ENCODE measurements at places on chromosomes 7 and 10. TPM values are rescaled to one million over a fixed set of nuclear protein-coding genes. Genes with fewer than 3 reads are reported as not detected.
A peak's percentile ranks its signal among the peaks of the same experiment; 100 is the strongest.

GRCh38 chr10:17227367-17228090 lies 512 bp upstream of the VIM start:
- H3K4me3 ChIP-seq: peak overlapping the region; percentile 52
- no peak for DNase-seq
- no peaks in the 10 kb centered on the region for H3K27me3 ChIP-seq
- H3K4me1 ChIP-seq: peaks cover 54% of the 10 kb centered on the region
- peak overlapping the region; percentile 98 for H3K27ac ChIP-seq
- H3K36me3 ChIP-seq: no peaks in the 10 kb centered on the region

- peak; percentile 60 for DNase-seq
- H3K4me1 ChIP-seq: peaks cover 7% of the 10 kb centered on the region
- no peak overlapping the region for H3K4me3 ChIP-seq
- no peaks in the 10 kb centered on the region for H3K36me3 ChIP-seq
These were observed 493.4 kb downstream of the TNS3 start for GRCh38 chr7:47088329-47089067.

DNA sequence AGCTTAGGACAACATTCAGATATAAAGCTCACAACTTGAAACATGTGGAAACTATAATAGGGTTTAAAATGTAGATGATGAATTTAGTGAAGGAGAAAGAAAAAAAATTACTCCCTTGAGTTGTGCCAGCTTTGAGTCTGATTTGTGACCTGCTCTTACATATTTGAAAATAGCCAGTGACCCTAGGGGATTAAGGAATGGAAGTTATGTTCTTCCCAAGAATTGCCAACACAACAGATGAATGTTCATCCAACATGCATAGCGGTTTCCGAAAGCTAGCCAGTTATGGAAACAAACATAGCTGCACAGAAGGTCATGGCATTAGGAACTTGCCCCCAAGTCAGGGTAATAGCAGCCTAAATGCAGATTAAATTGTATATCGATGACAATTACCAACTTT lies 10.8 kb downstream of the TMEM196 start:
- no peaks in the 10 kb centered on the region for H3K36me3 ChIP-seq
- H3K4me1 ChIP-seq: no peaks in the 10 kb centered on the region

DNA sequence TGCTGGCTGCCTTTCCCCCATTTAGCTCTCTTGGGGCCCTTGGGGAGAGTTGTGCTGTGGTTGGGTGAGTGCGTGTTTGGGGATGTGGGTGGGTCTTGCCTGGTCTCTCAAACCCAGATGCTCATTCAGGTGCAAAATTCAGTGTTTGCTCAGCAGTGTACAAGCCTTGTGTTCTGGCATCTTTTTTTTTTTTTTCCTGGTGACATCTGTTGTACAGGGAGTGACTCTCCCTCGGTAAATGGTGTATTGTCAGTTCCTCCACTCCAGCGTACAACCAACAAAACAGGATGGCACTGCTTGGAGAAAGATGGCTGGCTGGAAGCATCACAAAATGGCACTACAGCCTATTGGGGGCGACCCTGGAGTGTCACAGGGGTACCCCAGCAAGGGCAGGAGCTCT lies 75.5 kb downstream of the LRMDA start:
- H3K4me1 ChIP-seq: peaks cover 28% of the 10 kb centered on the region
- H3K4me3 ChIP-seq: no peak overlapping the region
- peak overlapping the region; percentile 10 for H3K27ac ChIP-seq
- DNase-seq: no peak
- H3K36me3 ChIP-seq: no peaks in the 10 kb centered on the region

- no peak overlapping the region for H3K27ac ChIP-seq
- DNase-seq: no peak
- no peaks in the 10 kb centered on the region for H3K4me1 ChIP-seq
- H3K4me3 ChIP-seq: no peak overlapping the region
- H3K27me3 ChIP-seq: no peaks in the 10 kb centered on the region
These were observed 14.7 kb downstream of the OGA start for GRCh38 chr10:101803511-101803910.

- no peaks in the 10 kb centered on the region for H3K27me3 ChIP-seq
- no peak overlapping the region for H3K27ac ChIP-seq
- H3K4me1 ChIP-seq: peaks cover 31% of the 10 kb centered on the region
These were observed 28.9 kb downstream of the PDLIM1 start for GRCh38 chr10:95261926-95262325.

The OR6B1 gene
- not detected for total RNA-seq

The HOXA6 gene
- not detected for total RNA-seq

The GNAT3 gene
- 0.26 TPM for total RNA-seq

The ZNF25 gene
- 9.1 TPM for total RNA-seq

The AASS gene
- total RNA-seq: 37.9 TPM

Data from body of pancreas (tissue), 4 donors.